Left forelimb (tissue), 1 donor: ENCODE measurements at places on chromosomes 13 and 19.

DNA sequence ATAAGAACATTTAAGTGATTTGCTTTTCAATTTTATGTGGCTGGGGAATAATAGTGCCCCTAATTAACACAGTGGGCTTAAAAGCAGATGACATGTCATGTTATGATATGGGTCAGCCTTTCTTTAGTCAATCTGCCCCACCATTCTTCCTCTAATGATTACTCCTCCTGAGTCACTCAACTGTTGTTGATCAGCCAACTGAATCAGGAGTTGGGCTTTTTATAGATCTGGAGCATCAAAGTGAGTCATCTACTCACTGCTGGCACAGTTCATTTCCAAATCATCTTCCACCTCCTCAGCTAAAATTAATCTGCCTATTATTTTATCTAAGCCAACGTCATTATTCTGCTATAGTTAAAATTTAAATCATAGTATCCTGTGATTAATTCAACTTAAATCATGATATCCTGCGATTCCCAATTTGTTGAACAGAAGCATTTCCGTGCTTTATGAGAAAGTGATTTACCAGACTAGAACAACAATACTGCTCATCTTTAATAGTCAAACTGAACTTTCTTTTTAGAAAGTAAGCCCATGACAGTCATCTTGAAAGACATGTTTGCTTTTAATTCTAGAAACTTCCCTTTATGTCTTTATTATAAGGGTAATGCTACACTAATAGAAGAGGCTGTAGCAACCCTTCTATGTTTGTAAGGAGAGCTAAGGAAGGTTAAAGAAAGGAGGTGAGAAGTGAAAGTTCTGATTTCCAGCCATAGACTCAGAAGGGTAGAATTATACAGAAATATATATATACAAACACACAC is 551.4 kb downstream of the TBC1D4 start:
- no peak for DNase-seq

DNA sequence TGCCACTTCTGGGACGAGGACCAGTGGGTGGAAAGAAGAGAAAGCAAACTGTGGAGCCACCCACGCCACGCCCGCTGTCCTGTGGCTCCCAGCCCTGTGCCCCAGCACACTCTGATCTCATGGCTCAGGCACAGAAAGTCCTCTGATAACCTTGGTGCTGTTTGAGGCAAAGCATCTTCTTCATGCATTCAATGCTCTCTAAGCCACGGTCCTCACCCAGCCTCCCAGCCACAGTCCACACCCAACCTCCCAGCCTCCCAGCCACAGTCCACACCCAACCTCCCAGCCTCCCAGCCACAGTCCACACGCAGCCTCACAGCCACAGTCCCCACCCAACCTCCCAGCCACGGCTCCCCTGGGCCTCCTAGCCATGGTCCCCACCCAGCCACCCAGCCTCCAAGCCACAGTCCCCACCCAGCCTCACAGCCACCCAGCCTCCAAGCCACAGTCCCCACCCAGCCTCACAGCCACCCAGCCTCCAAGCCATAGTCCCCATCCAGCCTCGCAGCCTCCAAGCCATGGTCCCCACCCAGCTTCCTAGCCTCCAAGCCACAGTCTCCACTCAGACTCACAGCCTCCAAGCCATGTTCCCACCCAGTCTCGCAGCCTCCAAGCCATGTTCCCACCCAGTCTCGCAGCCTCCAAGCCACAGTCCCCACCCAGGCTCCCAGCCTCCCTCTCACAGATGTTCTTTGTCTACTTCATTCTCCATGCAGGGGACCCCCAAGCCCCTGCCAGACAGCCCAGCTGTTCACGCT is 74.9 kb downstream of the SOX1 start:
- peak; percentile 53 for DNase-seq

- no peak for DNase-seq
Measured at GRCh38 chr19:38551450-38551813, 66.3 kb downstream of the MAP4K1 start.

- no peak for DNase-seq
Measured at GRCh38 chr19:10353793-10354391, 14.5 kb upstream of the ICAM3 start.

DNA sequence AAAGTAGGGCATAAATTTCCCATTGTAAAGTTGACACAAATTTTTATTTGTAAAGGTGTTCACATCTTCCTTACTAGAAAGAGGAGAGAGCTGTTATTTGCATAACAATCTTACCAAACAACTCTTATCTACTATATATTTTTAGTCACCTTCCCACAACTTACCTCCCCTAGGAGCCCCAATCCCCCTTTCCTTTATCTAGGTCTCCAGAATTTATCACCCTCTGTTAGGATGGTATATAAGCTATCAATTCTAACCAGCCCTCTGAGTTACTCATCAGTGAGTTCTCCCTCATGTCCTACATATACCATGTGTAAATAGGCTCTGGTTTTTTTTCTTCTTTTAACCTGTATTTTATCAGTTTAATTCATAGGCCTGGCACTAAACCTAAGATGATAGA is 62.2 kb downstream of the DCT start:
- DNase-seq: no peak

DNA sequence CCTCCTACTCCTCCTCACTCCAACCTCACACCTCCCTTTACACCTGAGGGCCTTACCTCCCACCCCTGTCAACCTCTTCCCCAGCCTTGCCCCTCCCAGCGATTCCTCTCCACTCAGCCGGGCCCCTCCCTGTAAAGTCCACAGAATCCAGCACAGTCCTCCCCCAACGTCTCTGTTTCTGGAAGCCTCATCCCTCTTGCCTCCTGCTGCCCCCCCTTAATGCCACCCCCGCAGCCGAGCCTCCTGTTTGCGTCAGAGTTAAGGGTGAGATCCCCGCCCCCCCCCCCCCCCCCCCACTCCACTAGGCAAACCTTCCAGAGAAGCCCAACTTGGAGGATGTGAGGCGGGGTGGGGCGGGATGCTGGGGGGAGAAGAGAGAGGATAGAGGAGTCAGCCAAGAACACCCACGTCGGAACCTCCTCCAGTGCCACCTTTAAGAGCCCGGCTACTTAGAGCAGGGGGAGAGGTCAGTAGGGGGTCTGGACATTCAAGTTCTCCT is 2.1 kb downstream of the UNC13A start:
- no peak for DNase-seq

- no peak for DNase-seq
Measured at GRCh38 chr13:46633416-46633815, 80.4 kb downstream of the LRCH1 start.

DNA sequence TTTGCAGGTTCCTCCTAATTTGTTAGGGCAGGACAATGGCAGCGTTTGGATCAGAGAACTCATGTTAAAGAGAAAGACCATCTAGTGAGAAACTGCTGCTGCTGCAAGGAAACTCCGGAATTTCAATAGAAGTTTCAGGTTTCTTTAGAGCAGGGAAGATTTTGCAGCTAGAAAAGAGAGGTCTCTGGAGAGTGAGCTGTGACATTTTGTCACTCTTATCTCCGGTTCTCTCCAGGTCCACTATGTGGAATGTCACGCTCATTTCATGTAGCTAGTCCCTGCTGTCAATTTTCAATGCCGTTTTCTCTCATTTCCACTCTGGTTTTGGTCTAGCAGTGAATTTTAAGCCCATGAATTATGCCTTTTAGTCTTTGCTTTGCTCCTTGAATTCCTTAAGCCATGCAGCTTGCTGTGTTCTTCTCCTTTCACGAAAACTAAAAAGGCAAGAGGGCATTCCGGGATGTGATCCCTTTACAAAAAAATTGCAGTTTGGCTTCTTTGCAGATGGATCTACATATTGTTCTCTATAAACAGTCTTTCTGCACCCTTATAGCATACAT is 46.7 kb upstream of the POSTN start:
- DNase-seq: no peak

GRCh38 chr13:33204130-33204927 is 81.2 kb downstream of the STARD13 start:
- DNase-seq: peak; percentile 90

- no peak for DNase-seq
Measured at GRCh38 chr13:101942535-101943157, 459.2 kb downstream of the FGF14 start.

DNA sequence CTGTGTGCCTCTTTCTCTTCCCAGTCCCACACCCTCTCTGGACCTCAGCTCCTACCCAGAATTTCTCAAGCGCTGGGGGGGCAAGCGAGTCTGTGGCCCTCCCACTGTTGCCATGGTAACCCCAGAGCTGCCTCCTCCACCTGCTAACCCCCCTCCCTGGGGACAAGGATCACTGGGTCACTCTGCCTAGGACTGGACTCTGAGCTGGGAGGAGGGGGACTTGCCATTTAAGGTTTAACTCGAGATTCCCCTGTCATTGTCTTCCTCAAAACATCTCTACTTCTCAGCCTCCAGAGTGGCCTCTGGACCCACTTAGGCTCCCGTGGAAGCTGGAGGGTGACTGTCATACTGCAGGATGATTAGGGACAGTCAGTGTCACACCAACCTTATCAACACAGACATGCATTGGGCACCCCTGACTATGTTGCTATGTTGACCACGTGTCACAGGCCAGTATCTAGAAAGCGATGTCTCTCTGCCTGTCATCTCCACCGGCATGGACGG is 2.2 kb downstream of the PALM3 start:
- no peak for DNase-seq

DNA sequence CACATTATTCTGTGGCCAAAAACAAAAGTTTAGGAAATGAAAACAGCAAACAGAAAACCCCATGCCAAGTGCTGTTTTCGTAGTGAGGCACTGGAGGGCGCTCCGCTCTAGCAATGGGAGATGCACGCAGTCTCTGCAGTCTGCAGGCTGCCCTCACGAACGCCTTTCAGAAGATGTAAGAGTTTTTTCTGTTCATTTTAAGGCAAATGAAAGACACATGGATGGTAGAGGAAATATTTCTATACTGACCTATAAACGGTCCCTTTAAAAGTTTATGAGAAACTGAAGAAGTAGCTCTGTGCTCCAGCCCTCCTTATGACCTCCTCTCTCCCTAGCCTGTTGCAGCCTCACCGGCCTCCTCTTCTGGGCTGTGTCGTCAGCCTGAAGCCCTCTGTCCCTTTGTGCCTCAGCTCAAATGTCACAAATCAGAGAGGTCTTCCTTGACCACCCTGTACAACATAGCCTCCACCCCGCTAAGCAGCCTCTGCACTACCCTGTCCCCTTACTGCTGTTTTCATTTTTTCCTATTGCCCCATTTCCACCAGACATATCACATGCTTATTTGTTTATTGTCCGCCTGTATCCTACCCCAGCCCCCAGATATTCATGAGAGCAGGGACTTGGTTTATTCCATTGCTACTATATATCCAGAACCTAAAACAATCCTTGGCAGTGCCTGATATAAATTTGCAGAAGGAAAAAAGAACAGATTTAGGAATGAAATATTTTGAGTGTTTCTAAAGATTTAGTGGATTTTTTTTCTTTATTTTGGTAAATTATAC is 116.4 kb downstream of the TM9SF2 start:
- DNase-seq: no peak

DNA sequence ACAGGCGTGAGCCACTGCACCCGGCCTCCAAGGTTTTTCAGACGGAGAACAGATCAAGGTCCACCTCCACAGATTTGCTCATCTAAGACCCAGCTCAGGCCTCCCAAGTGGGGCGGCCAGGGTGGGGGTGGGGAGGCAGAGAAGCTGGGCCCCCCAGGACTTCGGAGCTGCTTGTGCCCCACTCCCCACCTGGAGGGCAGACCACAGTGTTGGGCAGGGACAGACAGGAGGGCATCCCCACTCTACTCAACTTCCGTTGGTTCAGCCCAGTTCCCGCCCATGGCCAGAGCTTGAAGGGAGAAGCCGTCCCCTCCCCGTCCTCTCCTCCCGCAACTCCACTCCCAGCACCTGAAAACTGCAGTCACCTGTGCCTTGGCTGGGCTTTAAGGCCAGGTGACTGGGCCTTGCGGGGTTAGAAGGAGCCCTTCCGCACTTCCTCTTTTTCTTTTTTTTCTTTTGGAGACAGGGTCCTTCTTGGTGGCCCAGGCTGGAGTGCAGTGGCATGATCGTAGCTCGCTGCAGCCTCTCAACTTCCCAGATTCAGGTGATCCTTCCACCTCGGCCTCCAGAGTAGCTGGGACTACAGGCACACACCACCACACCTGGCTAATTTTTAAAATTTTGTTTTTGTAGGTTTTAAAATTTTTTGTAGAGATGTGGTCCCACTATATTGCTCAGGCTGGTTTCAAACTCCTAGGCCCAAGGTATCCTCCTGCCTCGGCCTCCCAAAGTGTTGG is 734 bp upstream of the LRRC8E start:
- DNase-seq: no peak

GRCh38 chr19:35913589-35913988 is 5.5 kb upstream of the TYROBP start:
- DNase-seq: no peak

DNA sequence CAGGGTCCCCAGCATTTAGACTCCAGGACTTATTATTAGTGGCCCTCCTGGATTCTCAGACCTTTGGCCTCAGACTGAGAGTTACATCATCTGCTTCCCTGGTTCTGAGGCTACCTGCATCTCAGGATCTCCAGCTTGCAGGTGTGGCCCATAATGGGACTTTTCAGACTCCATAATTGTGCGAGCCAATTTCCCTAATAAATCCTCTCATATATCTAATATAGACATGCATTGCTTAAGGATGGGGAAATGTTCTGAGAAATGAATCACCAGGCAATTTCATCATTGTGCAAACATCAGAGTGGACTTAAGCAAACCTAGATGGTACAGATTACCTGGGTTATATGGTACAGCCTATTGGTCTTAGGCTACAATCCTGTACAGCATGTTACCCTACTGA is 116.5 kb upstream of the FBXL3 start:
- no peak for DNase-seq

DNA sequence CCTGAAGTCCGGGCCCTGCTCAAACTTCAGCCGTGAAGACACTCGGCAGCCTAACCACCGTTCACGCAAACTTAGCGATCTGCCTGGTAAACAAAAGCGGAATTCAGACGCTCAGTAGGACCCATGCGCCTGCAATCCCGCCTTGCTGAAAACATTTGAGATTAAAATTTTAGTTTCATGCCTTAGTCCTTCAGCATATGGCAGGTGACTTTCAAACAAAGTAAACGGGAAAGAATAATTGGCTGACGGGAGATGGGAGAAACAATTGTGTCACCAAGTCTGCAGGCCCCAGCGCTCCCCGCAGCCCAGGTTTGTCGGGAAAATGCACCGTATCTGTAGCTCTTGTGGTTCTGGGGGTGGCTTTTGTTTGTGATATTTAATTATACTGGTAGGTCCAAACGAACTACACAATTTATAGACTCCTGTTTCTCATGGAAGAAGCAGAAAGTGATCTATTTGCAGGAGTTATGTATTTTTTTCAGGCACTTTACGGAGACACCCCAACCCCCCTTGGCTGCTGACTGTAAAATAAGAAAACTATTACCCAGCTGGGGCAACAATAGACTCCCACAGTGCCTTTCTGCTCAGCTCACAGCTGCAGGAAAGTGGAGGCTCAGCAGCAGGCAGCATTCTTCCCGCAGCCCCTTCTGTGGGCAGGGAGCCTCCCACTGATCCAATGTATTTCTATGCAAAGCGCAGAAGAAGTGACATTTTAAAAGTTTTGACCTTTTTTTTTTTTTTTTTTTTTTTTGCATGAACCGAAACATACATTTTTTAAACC is 94.8 kb downstream of the SOX1 start:
- no peak for DNase-seq

- DNase-seq: no peak
Measured at GRCh38 chr19:7492142-7492541, 3.3 kb upstream of the PEX11G start.
